Endodermal cell (in vitro differentiated cells): ENCODE measurements at places on chromosomes 7 and 10. TPM values are rescaled to one million over a fixed set of nuclear protein-coding genes. Genes with fewer than 3 reads are reported as not detected.

Gene FAM131B
- 1.7 to 1.9 TPM (median 1.8 TPM) in 3 replicates for total RNA-seq

Gene TSPAN33
- 24.8 to 36.7 TPM (median 35.6 TPM) in 3 replicates for total RNA-seq

- no peak for DNase-seq
Measured at GRCh38 chr10:15216700-15217099, 48.2 kb upstream of the NMT2 start.

GRCh38 chr7:50790381-50790780, 7.7 kb upstream of the GRB10 start:
- no peak for DNase-seq

DNA sequence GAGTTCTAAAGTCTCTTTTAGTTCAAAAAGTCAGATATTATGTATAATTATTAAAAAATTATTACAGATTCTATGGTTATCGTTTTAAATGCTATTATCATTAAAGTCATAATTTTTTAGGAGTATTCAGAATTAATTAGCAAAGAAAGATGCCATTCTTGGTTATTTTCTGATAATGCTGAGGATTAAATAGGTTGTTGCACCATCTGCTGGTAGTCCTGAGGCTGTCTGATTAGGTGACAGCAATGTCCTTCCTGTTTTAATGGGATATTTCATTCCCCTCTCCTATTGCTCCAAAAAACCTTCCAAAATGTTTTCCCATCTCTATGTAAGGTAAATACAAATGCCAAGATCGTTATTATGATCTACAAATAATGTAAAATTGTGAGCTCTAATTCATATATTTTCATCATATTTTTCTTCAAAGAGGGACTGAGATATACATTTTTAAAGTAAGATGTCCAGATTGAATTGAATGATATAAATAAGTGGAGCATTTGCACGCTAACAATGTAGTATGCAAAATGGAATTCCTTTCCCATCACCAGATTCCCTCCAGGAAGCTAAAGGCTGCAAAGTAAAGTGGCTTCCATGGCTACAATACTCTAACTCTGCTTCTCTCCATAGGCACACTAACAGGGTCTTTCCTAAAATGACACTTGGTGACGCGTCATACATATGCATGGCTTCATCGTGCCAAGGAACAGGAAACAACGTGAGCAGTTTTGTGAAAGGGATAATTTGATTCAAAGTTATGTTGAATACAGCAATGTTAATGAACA, 58.8 kb upstream of the AKR1E2 start:
- no peak for DNase-seq

GRCh38 chr10:52774182-52774581, 1.6 kb upstream of the MBL2 start:
- DNase-seq = no peak

- no peak for DNase-seq
Measured at GRCh38 chr7:84368122-84368521, 173.5 kb upstream of the SEMA3A start.

- DNase-seq = no peak
Measured at GRCh38 chr10:17153321-17153720, 23.7 kb upstream of the CUBN start.

- no peak for DNase-seq
Measured at GRCh38 chr10:24468281-24468751, 255.4 kb downstream of the ARHGAP21 start.

DNA sequence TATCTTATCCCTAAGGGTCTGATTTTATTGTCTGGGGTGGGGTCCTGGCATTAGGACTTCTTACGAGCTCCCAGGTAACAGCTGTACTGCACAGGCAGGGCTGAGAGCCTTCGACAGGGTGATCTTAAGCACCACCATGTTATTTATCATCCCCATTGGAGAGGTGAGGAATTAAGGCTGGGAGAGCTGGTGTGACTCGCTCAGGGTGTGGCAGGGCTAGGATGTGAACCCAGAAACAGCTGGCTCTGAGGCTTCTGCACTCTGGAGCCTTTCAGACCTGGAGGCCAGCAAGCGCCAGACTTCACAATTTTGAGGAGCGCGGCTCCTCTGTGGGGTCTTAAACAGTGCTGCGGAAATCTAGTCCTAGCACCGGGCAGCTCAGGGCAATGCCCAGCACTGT, 27.4 kb upstream of the NDST2 start:
- DNase-seq = no peak

DNA sequence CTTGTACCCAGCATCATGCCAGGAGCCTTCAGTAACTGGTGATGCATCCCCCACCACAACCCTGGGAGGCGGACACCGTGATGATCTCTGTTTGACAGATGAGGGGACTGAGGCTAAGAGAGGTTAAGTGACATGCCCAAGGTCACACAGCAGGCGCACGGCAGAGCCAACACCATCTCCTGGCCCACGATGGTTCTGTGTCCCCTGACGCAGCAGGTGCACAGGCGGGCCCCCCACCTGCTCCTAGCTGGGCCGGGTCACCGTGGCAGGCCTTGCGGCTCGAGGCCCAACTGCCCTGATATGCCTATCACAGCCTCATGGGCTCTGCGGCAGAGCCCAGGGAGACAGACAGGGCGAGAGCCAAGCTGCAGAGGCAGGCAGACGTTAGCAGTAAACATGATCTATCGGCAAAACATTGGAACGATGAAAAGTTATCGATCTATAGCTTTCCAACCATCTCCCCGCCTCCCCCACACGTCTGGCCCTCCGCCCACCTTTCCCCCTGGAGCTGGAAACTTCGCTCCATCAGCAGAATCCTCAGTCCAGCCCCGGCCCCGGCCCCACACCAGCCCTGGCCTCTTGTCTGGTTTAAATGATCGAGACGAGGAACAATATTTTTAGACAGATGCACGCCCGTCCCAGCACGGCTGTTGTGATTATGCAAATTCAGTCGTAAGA, 65.9 kb downstream of the ELFN1 start:
- DNase-seq = no peak

GRCh38 chr10:3074145-3074665, 6.9 kb downstream of the PFKP start:
- DNase-seq = no peak

DNA sequence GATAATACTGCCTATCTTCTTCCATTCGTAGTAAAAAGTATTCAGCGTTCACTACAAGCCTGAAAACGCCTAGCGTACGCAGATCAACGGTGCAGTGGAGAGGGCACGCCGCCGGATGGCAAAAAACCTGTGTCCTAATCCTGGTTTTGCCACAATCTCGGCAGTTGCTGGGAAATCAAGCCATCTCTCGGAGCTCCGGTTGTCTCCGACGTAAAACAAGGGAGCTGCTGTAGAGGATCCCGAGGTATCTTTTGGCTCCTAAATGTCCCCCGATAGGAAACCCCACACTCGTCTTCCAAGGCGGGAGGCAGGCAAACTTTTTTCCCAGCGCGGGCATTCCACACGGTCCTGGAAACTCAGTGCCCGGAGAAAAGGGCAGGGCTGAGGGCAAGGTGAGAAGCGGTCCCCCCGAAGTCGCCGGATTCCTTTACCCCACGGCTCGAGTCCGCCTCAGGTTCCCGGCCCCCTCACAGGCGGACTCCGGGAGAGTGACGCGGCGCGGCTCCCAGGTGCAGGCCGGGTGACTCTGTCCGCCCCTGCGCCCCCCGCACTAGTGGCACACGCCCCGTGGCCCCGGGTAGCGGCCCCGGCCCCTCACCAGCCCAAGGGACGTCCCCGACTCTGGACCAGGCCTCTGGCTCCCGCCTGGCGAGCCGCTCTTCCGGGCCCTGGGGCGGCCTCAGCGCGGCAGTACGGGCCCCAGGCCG, 649 bp downstream of the IDE start:
- peak; percentile 77 for DNase-seq

- DNase-seq = no peak
Measured at GRCh38 chr10:33818343-33818742, 483.9 kb upstream of the NRP1 start.

- no peak for DNase-seq
Measured at GRCh38 chr10:72875250-72876055, 18.1 kb upstream of the OIT3 start.

- no peak for DNase-seq
Measured at GRCh38 chr10:123559823-123560092, 106.4 kb upstream of the GPR26 start.

DNA sequence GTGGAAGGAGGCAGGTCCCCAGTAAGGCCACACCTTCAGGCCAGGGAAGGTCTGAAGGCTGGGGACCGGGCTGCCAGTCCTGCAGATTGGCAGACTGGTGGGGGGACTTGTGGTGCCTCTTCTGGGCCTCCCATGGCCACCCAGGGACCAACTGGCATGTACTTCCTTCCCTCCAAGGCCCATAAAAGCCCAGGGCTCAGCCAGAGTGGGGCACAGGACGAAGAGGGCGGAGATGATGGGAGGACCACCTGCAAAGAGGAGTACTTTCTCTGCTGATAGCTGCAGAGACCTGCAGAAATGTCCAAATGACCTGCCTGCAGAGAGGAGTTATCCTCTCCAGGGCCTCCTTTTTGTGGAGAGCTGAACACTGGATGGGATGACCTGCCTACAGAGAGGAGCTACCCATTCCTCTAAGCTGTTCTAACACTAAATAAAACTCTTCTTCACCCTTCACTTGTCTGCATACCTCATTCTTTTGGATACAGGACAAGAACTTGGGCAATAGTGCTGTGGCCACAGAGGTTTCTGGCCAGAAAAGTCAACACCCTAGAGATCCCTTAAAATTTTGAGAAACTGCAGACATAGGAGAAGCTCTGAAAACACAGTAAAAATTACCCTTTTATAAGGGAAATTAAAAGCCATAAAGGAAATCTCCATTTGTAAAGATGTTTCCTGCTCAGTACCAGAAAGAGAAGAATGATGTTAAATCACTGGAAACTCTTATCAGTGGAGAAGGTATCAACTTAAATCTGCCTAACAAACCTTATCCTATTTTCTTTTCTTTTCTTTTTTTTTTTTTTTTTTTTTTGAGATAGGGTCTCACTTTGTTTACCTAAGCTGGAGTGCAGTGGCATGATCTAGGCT, 20.7 kb upstream of the PRF1 start:
- DNase-seq = peak; percentile 54

- DNase-seq = no peak
Measured at GRCh38 chr7:46011059-46011458, 90.0 kb upstream of the IGFBP3 start.
